ENCODE measurements at places on chromosomes 3 and 15.

DNA sequence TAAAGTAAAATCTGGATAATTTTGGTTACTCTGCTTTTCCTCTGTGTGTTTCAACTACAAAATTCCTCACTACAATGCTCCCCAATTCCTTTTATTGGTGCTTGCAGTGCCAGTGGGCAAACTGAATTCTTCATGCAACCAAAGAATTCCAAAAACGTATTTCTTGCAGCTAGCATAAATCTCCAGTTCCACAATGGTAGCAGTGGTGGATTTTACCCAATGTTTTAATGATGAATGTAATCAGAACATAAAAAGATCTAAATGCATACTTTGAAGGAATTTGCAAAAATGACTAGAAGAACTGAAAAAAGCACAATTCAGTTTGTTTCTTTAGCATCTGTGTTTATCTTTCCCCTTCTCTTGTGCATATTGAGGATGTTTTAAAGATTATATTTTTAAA, 359.6 kb upstream of the TPRG1 start:
- DNase-seq, result no peak

DNA sequence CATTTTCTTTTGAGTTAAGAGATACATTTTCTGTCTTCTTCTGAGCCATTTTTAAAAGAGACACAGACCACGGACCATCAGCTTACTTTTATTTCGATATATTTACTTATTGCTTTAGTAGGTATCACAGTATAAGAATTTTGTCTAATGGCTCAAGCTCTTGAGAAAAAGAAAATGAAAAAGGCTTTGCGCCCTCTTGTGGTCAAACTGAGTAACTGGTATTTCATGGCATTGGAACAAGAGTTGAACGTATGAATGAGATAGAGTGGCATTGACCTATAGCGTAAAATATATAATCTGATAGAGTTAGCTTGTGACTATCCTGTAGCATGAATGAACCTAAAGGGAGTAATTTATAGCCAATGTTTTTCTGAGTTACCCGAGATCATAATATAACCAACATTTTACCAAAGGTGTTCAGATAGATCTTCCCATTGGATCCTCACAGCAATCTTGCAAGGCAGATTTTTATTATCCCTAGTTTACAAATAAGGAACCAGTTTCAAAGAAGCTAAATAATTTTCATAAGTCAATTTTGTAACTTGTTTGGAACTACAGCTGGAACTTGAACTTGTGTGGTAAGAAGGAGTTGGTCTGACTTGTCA, 154.6 kb downstream of the POLR2M start:
- peak; percentile 53 for DNase-seq

DNA sequence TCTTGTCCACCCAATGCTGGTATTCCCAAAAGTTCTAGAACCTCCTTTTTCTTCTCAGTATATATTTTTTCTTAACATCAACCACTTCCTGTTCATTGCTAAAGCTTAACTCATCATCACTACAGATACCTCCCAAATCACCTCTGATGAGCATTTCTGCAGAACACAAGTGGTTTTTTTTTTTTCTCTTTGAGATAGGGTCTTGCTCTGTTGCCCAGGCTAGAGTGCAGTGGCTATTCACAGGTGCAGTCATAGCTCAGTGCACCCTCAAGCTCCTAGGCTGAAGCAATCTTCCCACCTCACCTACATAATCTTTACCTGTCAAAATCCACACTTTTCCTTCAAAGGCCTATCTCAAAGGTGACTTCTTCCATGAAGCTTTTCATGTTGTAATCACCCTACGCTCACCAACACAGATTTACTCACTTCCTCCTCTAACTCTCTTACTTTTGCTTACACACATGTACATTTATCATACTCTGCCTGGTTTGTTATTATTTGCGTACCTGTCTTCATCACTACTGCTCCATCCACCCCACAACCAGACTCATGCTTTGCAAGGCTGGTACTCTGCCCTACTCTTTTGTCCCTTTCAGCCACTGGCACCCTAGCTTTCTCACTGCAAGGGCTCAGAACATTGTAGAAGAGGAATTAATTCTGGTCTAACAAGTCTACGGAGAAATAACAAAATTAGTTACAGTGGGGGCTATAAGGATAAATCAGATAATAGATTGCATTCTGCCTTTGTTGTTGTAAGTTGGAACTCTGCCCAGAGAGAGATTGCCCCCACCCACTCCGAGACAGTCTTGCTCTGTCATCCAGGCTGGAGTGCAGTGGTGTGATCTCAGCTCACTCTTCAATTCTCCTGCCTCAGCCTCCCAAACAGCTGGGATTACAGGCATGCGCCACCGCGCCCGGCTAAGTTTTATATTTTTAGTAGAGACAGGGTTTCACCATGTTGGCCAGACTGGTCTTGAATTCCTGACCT, 27.5 kb downstream of the HERC1 start:
- DNase-seq, result no peak

- no peak for DNase-seq
These were observed 4.3 kb downstream of the FYCO1 start for GRCh38 chr3:45991341-45991740.

- DNase-seq, result no peak
These were observed 94.9 kb upstream of the ATP2B2 start for GRCh38 chr3:10600296-10600714.

DNA sequence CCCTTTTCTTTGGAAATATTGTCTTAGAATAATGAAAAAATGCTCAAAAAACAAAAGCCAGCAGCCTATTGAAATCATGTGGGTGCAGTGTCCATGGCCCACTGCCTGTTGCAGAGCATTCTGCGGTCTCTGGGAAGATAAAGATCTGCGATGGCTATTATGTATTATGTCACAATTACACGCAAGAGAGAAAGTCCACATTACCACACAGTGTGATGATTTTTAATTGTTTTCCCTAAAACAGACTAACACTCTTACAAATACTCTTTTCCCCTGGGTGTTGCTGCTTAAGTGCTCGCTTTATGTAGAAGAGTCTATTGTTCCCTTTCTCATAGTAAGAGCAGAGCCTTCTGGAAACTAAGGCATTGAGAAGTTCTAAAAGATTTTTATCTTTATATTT, 32.2 kb downstream of the SSR3 start:
- DNase-seq, result no peak

- DNase-seq, result no peak
These were observed 21.5 kb downstream of the FRMD4B start for GRCh38 chr3:69364354-69364753.

GRCh38 chr3:105351821-105352220, 14.9 kb upstream of the ALCAM start:
- DNase-seq, result no peak

GRCh38 chr3:194777729-194778128, 92.0 kb downstream of the FAM43A start:
- DNase-seq, result no peak

DNA sequence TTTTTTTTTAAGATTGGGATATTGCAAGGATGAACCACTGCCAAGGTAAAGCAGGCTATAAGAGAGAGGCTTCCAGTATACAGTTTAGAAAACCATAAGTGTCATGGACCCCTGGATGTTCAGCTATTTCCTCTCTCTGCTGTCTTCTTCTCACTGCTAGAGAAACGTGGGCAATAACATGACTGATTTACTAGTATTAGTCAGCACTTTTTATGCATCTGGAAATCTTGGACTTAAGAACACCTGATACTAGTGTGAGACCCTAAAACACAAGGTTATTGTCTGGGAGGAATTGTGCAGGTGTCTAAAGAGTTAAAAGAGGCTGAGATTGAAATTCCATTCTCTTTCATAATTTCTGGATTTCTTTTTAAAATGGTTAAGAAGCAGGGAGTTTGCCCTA, 460.6 kb upstream of the MCTP2 start:
- DNase-seq, result no peak

- no peak for DNase-seq
These were observed 24.1 kb downstream of the WDR48 start for GRCh38 chr3:39075910-39076309.

DNA sequence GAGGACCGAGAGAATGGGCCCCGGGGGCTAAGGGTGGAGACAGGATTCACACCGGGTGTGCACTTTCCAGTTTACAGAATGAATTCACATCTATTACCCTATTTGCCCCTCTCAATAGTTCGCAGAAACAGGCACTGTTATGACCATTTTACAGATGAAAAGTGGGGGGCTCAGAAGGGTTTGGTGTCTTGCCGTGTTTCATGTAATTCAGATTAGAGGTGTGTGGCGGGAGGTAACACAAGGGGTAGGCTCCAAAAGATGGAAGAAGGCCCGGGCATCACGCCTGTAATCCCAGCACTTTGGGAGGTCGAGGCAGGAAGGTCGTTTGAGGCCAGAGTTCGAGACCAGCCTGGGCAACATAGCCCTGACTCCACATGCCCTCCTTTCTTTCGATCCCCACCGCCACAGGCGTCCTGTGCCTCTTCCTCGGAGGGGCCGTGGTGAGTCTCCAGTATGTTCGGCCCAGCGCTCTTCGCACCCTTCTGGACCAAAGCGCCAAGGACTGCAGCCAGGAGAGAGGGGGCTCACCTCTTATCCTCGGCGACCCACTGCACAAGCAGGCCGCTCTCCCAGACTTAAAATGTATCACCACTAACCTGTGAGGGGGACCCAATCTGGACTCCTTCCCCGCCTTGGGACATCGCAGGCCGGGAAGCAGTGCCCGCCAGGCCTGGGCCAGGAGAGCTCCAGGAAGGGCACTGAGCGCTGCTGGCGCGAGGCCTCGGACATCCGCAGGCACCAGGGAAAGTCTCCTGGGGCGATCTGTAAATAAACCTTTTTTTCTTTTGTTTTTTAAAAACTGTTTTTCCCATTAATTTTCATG, 3.4 kb downstream of the DUOXA2 start:
- DNase-seq, result no peak

GRCh38 chr15:78195735-78196201, 38.6 kb downstream of the ACSBG1 start:
- DNase-seq, result no peak

DNA sequence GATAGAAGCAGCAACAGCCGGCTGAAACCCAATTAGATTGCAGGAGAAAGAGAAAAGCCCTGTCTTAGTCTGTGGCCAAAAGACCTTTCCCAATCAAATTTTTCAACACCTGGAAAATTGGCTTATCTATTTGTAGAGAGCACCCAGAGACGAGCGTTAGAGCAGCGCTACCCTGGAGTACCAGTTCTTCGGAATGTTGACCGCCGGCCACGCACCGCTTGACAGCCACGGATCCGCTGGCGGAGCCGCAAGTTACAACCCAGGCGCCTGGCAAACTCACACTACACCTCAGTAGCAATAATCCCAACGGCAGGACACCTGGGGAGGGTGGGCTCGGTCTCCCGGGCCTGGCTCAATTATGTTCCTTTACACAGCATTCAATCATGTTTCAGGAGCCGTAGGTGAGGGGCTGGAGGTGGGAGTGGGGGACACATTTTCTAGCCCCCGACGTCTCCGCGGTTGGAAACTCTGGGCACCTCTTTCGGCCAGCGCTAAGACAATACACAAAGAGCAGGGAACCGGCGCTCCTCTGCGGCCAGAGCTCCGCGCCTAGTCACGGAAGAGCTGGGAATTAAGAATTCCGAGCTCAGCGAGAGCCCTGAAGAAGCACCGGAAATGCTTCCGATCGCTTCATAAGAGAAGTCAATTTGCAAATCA, 1.2 kb downstream of the MB21D2 start:
- no peak for DNase-seq

DNA sequence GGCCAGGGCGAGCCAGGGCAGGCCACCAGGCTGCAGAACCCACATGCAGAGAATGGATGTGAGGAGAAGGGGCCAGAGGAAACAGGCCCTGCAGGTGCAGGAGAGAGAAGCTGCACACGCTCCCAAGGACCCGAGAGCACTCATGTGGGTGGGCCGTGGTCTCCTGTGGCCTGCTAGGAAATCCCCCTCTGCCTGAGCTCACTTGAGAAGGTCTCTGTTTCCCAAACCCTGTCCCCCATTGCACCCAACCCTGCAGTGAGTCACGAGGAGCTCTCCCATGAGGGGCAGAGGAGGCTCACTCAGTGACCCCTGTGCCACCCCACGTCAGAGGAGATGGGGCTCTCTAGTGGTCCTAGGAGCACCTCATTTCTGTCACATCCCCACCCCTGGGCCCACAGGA, 111.1 kb downstream of the KLF13 start:
- DNase-seq, result no peak

DNA sequence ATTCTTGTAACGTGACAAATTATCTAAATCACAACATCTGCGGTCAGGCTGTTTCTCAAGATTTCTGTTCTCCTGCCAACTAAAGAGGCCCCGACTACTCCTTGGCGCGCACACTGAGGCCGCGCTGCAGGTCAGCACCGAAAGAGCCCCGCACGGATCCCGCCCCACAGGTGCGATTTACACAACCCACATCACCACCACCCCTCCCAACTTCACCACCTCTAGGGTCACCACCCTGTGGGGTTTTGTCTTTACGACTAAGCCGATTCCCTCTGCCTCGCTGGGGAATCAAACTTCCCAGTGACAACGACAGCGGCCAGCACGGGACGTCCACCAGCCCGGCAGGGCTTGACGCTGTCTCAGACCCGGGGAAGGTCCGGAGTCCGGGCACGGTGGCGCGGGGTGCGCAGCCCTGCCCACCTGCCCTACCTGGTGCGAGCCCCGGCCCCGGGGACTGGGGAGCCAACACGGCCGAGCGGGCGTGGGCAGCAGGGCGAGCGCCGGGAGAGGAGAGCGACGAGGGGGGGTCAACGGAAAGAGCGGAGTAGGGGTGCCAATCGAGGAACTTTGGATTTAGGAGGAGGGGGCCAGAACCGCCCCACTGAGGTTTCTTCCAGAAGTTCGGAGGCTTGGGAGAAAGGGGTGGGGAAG, 764 bp downstream of the UACA start:
- DNase-seq, result no peak

- no peak for DNase-seq
These were observed 9.6 kb upstream of the ANP32A start for GRCh38 chr15:68830141-68830785.

DNA sequence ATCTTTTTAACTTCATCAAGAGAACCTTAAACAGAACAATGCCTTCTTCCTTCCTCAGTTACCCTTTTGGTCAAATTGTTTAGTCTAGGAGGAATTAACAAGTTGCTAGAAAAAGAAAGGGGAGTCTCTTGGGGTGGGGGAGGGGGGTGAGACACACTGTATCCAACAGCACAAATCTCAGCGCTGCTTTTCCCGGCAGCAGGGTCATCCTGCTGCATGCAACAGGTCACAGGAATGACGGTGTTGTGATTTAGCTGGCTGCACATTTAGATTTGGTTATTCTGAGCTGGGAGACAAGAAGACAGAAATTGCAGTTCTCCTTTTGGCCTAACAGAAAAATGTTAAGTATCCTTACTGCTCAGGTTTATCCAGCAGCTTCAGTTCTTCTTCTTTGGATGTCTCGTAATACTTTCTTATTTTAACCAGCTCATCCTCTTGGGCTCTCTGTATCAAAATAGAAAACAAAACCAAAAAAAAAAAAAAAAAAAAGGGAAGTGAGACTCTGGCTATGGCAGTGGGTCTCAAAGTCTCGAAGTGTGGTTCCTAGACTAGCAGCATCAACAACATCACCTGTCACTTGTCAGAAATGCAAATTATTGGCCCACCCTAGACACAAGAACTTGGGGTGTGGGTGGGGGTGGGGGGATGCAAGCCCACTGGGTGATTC, 190.5 kb downstream of the GREM1 start:
- DNase-seq, result no peak

- DNase-seq, result no peak
These were observed 147.4 kb downstream of the CHST2 start for GRCh38 chr3:143266927-143267326.

- no peak for DNase-seq
These were observed 325.9 kb upstream of the TBL1XR1 start for GRCh38 chr3:177523067-177523675.

- DNase-seq, result no peak
These were observed 68.6 kb downstream of the ADAMTS9 start for GRCh38 chr3:64619216-64619615.

- no peak for DNase-seq
These were observed 40.0 kb downstream of the SLC6A11 start for GRCh38 chr3:10855871-10856662.

- DNase-seq, result no peak
These were observed 29.9 kb upstream of the ALDH1A2 start for GRCh38 chr15:58095415-58095814.
